ENCODE measurements at places on chromosomes 3 and 15. TPM values are rescaled to one million over a fixed set of nuclear protein-coding genes. Genes with fewer than 3 reads are reported as not detected.

The ELL3 gene
- total RNA-seq: 0.82 TPM

The GPX1 gene
- total RNA-seq: 115 TPM

The TPRG1 gene
- 1.5 TPM for total RNA-seq

The ZNF774 gene
- total RNA-seq: 4.7 TPM

The OSBPL10 gene
- total RNA-seq: 6.4 TPM

The ABI3BP gene
- total RNA-seq: 23.6 TPM

The FSIP1 gene
- 1.2 TPM for total RNA-seq

- DNase-seq: no peak
- peaks cover 29% of the 10 kb centered on the region for H3K27me3 ChIP-seq
- H3K36me3 ChIP-seq: no peaks in the 10 kb centered on the region
These were observed 172.6 kb downstream of the P3H2 start for GRCh38 chr3:189947948-189948723.

- H3K4me1 ChIP-seq: peaks cover 12% of the 10 kb centered on the region
- no peak for DNase-seq
- H3K36me3 ChIP-seq: peaks cover 4% of the 10 kb centered on the region
- H3K4me3 ChIP-seq: no peak overlapping the region
- H3K27me3 ChIP-seq: no peaks in the 10 kb centered on the region
- no peak overlapping the region for H3K27ac ChIP-seq
These were observed 17.3 kb downstream of the IL16 start for GRCh38 chr15:81213982-81214381.

- no peak for DNase-seq
- no peak overlapping the region for H3K27ac ChIP-seq
- H3K4me3 ChIP-seq: no peak overlapping the region
- peaks cover 21% of the 10 kb centered on the region for H3K4me1 ChIP-seq
- peaks cover 14% of the 10 kb centered on the region for H3K27me3 ChIP-seq
These were observed 267.1 kb upstream of the TPRG1 start for GRCh38 chr3:188904670-188905069.

GRCh38 chr3:140508550-140508949, 169.3 kb upstream of the TRIM42 start:
- no peak for DNase-seq
- H3K4me1 ChIP-seq: no peaks in the 10 kb centered on the region
- H3K4me3 ChIP-seq: no peak overlapping the region

GRCh38 chr15:29612701-29613100, 209.6 kb downstream of the TJP1 start:
- H3K27me3 ChIP-seq: peaks cover 82% of the 10 kb centered on the region
- H3K27ac ChIP-seq: no peak overlapping the region
- no peaks in the 10 kb centered on the region for H3K4me1 ChIP-seq

DNA sequence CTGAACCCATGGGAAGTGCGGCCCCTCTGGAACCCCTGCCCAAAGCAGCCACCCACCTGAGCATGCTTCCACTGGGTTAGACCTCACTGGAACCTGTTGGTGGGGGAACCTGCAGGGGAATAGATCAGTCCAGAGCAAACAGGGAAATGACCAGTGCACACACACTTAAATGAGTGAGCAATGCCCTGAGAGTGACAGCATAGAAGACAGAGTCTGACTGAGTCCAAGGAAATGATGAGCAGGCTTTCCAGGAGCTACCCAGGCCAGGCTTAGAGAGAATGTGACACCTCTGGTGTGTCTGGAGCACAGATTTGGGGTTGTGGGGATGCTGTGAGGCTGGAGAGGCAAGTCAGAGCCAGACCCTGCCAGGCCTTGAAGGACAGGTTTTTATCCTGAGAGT, 28.5 kb downstream of the PLA1A start:
- H3K27ac ChIP-seq: no peak overlapping the region
- H3K27me3 ChIP-seq: no peaks in the 10 kb centered on the region
- no peaks in the 10 kb centered on the region for H3K36me3 ChIP-seq

GRCh38 chr15:23734862-23735261, 47.8 kb upstream of the NDN start:
- DNase-seq: no peak
- H3K27me3 ChIP-seq: no peaks in the 10 kb centered on the region
- no peaks in the 10 kb centered on the region for H3K36me3 ChIP-seq
- no peak overlapping the region for H3K4me3 ChIP-seq
- H3K27ac ChIP-seq: no peak overlapping the region
- H3K4me1 ChIP-seq: no peaks in the 10 kb centered on the region

GRCh38 chr15:41474941-41475340, 18.7 kb upstream of the ITPKA start:
- peaks cover 6% of the 10 kb centered on the region for H3K4me1 ChIP-seq
- peaks cover 100% of the 10 kb centered on the region for H3K36me3 ChIP-seq
- no peak overlapping the region for H3K4me3 ChIP-seq
- no peak overlapping the region for H3K27ac ChIP-seq
- no peaks in the 10 kb centered on the region for H3K27me3 ChIP-seq
- no peak for DNase-seq

GRCh38 chr3:122307094-122307687, 17.9 kb upstream of the CSTA start:
- H3K4me1 ChIP-seq: no peaks in the 10 kb centered on the region
- H3K27me3 ChIP-seq: no peaks in the 10 kb centered on the region
- no peak overlapping the region for H3K27ac ChIP-seq
- no peaks in the 10 kb centered on the region for H3K36me3 ChIP-seq

- peak overlapping the region; percentile 12 for H3K4me3 ChIP-seq
- peak overlapping the region; percentile 87 for H3K27ac ChIP-seq
- DNase-seq: no peak
- H3K27me3 ChIP-seq: no peaks in the 10 kb centered on the region
- peaks cover 26% of the 10 kb centered on the region for H3K4me1 ChIP-seq
These were observed 42.3 kb downstream of the NEK10 start for GRCh38 chr3:27326629-27327545.

GRCh38 chr3:183924543-183924942, 39.9 kb upstream of the PARL start:
- H3K4me3 ChIP-seq: no peak overlapping the region
- no peak overlapping the region for H3K27ac ChIP-seq
- H3K27me3 ChIP-seq: no peaks in the 10 kb centered on the region
- H3K36me3 ChIP-seq: peaks cover 100% of the 10 kb centered on the region
- H3K4me1 ChIP-seq: no peaks in the 10 kb centered on the region

DNA sequence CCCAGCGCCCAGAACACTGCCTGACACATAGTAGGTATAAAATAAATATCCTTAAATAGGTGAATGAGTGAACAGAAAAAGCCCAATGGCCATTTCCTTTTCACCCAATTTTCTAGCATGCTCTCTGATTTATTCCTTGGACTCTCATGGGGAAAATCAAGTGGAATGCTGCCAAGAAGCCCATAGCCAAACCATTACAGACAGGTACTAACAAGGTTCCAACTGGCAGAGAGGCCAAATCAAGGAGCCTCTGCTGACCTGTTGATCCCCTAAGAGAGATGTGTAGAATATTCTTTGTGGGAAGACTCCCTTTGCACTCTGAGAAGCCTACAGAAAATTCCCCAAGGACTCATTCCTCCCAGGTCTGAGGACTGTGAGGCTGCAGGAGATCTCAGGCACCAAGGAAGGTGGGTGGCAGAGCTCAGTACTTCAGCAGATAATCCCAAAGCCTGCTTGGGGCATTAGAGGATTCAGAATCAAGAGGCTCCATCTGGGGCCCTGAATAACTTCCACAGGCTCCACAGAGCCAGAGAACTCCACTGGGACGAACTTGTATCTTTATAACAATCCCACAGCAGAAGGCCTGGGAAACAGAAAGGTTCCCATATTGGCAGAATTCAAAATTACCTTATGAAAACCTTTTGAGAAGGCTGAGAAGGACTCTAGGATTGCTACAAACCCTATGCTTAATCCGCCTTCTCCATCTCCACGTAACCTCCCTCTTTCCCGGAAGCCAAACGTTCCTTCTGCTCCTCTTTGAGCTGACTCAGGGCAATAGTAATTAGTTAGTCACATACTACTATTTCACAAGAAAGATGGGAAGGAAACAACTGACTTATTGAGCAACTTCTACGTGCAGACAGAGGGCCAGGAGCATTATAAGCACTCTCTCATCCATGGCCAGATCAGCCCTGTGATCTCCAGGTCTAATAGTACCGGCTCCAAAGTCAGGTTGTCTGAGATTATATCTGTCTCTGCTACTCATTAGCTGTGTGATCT, 34.5 kb downstream of the PRICKLE2 start:
- H3K4me3 ChIP-seq: no peak overlapping the region
- no peak for DNase-seq
- peaks cover 65% of the 10 kb centered on the region for H3K4me1 ChIP-seq
- no peak overlapping the region for H3K27ac ChIP-seq
- H3K36me3 ChIP-seq: no peaks in the 10 kb centered on the region

DNA sequence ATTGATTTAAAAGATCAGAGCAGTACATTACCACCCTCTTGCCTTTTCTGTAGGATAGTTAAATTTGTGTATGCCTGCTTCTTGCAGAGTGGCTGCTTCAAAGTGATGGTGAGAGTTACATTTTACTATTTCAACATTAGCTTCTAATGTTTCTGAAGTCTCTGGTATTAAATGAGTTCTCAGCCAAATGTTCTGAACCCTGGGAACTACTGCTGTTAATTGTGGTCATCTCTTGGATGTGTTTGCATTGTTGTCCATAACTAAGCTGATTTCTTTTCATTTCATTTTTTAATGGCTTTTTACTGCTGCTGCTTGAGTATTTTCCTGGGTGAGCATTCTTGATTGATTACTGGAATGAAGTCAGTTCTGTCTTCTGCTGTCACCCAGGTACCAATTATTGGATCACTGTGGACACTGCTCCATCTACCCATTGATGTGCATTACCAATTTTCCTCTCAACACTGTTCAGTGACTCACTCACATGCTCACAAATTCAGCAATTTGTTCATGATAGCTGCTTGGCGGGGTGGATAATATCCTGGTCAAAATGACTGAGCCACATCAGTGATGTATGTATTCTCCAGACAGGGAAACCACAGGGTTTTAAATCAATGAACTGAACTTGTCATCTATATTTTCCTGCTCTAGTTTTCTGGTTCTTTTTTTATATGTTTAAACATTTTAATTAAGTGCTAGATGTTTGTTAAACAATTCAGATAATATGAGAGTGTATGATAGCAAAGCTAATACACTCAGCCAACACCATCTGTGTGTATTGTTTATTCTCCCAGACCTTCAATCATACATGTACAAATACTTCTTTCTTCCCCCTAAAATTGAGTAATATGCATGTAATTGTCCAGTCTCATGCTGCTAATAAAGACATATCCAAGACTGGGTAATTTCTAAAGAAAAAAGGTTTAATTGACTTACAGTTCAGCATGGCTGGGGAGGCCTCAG, 587.6 kb downstream of the RSL24D1 start:
- DNase-seq: no peak
- no peaks in the 10 kb centered on the region for H3K27me3 ChIP-seq
- no peaks in the 10 kb centered on the region for H3K36me3 ChIP-seq

All from left ventricle myocardium inferior (tissue), 1 donor.